SW480 (cell line): ENCODE measurements at places on chromosomes 1 and 21.

- DNase-seq: no peak
These were observed 21.6 kb upstream of the GPR137B start for GRCh38 chr1:236120721-236121153.

- DNase-seq: no peak
These were observed 2.9 kb upstream of the PIGR start for GRCh38 chr1:206949208-206949607.

- DNase-seq: no peak
These were observed 6.1 kb upstream of the ADORA1 start for GRCh38 chr1:203121186-203122015.

- DNase-seq: no peak
These were observed 45.1 kb downstream of the TRPM2 start for GRCh38 chr21:44398499-44398898.

- DNase-seq: peak; percentile 55
These were observed 7.0 kb downstream of the TCHH start for GRCh38 chr1:152107984-152108881.

DNA sequence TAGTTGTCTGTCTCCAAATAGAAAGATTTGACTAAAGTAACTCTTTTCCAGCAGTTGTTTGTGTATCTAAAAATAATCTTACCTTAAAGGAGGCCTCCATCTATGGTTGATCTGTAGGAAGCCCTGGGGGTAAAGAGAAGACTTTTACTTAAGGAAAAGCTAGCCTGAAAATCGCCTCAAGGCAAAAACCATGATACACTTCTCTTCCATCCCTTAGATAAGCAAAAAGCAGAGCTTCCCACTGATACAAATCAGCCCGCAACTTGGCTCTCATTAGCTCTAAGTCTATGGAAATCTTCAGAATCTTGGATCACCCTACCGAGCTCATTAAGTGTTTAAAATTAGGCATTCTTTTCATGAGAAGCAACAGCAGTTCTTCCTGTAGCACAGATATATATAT is 576.9 kb upstream of the PTBP2 start:
- no peak for DNase-seq

GRCh38 chr21:37231249-37231645 is 35.9 kb downstream of the VPS26C start:
- DNase-seq: no peak

DNA sequence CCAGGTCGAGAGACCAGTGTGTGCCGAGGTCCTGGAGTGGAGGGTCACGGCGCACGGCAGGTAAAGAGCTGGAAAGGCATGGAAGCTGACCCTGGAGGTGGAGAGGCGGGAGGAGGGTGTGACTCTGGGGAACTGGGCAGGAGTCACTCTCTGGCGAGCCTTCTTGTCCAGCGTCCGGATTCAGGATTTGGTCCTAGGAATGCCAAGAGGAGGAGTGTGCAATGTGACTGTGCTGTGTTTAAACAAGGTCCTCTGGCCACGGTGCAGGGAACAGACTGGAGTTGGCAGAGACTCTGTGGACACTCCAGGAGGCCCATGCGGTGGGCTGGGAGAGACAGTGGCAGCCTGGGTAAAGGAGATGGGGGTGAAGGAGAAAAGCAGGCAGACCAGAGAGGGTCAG is 64.2 kb upstream of the CASZ1 start:
- DNase-seq: no peak

- DNase-seq: no peak
These were observed 88.1 kb upstream of the HIVEP3 start for GRCh38 chr1:42006836-42007235.

GRCh38 chr1:3705341-3705950 is 46.8 kb upstream of the CCDC27 start:
- no peak for DNase-seq

DNA sequence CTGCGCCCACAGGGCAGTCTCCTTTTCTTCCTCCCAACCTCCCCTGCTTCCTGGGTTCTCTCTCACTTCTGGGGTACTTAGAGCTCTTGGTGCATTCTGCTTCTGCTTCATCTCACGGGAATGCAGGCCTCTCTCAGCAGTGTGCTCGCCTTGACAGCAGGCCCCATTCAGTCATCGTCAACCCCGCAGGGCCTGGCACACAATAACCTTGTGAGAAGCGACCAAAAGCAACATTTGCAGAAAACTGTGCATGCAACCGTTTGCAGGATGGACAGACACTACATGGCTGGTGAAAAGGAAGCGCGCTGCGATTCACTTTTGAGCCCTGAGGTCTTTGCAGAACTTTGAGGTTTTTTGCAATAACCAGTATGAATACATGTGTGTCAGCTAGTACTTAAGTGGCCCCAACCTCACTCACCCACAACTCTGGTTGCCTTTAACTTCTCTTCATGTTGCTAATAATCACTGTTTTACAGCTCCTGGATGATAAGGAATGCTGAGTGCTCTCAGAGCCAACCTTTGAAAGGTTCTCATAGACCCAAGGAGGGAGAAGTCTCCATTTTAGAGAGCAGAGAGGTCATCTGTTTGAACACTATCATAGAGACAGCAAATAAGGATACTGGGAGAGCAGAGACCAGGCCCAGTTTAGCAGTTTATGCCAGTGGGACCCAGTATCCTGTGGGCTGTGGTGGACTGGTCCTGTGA is 2.5 kb upstream of the CD160 start:
- DNase-seq: no peak

DNA sequence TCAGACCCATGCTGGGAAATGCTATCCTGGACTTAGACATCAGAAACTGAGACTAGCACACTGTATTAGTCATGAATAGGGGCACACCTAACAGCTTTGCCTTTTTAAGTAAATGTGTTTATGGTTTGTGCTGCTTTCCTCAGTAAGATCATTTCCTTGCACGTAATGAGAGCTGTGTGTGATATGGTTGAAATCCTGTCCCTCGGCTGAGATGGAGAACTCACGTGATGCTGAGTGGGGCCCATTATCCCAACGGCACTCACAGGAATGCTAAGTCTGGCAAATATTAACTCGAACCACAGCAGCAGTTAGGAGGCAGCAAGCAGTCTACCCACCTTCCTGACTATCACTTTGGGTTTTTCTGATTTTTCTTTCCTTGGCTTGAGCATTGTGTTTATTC is 38.2 kb downstream of the BCL9 start:
- peak; percentile 78 for DNase-seq

- no peak for DNase-seq
These were observed 560.2 kb downstream of the SMYD3 start for GRCh38 chr1:245946905-245947304.

DNA sequence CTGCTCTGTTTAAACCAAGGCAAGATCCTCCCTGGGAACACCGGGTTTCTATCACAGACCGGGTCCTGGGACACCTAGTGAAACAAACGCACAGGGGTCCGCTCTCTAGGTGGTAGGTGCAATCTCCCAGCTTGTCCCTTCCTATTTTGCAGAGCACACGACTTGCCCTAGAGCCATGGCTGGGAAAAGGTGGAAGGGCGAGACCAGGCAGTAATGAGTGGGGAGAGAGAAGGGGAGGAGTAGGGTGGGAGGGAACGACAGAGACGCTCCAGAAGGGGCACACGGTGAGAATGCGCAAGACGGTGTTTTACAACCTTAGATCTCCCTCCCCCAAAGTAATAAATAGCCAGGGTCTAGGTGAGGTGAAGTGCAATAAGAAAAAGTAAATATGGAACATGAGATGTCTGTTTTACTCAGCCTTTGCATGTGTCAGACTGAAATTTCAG is 9.3 kb upstream of the ARHGAP29 start:
- DNase-seq: peak; percentile 20

- no peak for DNase-seq
These were observed 1271.0 kb downstream of the BRINP3 start for GRCh38 chr1:189206617-189207016.

- peak; percentile 40 for DNase-seq
These were observed 36.5 kb downstream of the ARHGEF10L start for GRCh38 chr1:17575797-17576518.

- no peak for DNase-seq
These were observed 1.0 kb downstream of the PDXK start for GRCh38 chr21:43719748-43720538.

DNA sequence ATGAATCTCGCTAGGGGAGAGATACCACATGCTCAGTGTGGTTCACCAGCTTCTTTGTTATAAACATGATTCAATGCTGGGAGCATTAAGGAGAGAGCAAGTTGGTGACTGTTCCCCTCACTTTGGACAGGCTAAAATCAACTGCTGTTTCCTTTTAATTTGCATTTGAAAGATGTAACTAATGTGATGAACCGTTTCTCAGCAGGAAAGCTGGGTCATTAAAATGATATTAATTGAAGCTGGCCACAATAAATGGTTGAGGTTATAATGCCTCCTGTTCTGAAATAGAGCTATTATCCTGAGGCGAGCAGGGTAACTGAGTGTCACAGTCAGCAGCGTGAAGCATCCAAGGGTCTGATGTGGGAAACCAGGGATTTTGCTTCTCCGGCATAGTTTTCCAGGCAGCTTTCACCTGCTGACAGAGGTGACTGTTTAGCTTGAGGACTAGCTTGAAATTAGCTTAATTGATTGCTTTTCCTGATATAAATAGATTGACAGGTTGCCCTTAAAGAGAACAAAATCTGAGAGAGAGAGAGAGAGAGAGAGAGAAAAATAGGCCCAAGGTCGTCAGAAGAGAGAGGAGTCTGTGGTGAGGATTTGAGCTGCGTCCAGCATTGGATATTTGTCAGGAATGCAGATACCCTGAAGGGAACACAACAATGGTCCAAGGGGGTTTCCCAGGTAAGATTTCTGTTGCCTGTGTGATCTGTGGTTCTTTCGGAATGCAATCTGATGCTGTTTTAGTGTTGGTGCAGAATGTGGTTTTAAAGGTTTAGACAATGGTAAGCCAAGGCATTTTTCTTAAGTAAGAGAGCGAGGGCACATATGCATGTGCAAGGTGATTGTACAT is 209.7 kb downstream of the PATJ start:
- peak; percentile 37 for DNase-seq

DNA sequence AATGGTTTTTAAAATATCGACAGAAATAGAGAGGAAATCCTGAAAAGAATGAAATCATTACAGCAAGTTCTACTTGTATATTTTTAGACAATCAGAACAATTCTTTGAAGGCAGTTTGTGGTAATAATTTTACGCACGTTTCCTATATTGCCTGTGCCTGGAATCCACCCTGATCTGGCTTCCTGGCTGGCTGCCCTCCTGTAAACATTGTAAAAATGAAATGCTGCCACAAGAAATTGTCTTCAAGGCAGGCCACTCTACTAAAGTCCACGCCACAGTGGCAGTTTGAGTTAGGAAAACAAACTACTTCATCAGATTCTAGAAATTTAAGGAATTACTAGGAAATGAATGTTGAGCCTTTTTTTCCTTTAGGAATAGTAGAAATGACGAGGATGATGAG is 454.5 kb upstream of the NR5A2 start:
- no peak for DNase-seq

DNA sequence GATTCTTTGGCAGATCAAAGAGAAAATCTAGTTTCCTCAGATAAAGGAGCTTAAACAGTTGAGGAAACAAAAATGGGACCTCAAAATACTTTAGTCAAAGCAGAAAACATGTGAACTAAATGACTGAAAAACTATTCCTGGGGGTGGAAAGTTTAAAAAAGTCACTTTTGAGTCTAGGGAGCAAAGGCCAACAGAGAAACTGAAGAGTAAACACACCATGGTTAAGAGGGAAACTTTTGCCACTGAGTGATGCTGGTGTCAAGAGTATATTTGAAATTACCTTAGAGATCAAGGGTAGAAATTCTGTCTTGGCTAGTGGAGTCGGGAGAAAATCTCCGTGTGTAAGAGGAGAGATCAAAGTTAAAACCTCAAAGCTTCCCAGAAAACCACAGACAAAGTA is 501.2 kb upstream of the ADGRL4 start:
- no peak for DNase-seq

GRCh38 chr1:116570358-116571214 is at the start of gene CD58:
CD58 (minus strand) TSS chr1:116571026; CDS start chr1:116570972, 54 bp downstream.
- DNase-seq: peak; percentile 84

GRCh38 chr1:176144526-176144925 is 62.6 kb downstream of the COP1 start:
- DNase-seq: no peak

- DNase-seq: no peak
These were observed 152.9 kb downstream of the ACTL8 start for GRCh38 chr1:17907999-17908398.

GRCh38 chr1:186740324-186740723 is 60.1 kb upstream of the PTGS2 start:
- no peak for DNase-seq

- no peak for DNase-seq
These were observed 27.6 kb upstream of the POGK start for GRCh38 chr1:166811691-166812090.

- no peak for DNase-seq
These were observed 41.1 kb upstream of the TNFRSF1B start for GRCh38 chr1:12125422-12126355.

GRCh38 chr1:156122519-156123355 is 8.2 kb downstream of the LMNA start:
- DNase-seq: no peak

GRCh38 chr1:15014516-15014915 is 139.0 kb upstream of the TMEM51 start:
- DNase-seq: no peak

DNA sequence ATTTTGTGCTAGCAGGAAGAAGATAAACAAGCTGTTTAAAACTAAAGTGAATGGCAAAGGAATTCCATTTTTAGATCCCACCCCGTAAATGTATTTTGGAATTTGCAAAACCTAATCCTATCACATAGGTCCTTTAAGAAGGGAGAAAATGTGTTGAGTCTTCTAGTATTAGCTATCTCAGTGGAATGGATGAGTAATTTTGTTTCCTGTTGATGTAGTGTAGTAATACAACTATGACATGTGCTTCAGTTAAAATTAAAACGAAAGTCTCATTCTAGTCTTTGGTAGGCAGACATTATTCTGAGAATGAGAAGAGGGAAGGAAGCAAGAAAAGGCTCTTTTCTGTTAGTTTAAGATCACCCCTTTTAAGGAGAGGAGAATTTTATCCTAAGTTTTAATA is 265.9 kb upstream of the C1orf105 start:
- DNase-seq: no peak

DNA sequence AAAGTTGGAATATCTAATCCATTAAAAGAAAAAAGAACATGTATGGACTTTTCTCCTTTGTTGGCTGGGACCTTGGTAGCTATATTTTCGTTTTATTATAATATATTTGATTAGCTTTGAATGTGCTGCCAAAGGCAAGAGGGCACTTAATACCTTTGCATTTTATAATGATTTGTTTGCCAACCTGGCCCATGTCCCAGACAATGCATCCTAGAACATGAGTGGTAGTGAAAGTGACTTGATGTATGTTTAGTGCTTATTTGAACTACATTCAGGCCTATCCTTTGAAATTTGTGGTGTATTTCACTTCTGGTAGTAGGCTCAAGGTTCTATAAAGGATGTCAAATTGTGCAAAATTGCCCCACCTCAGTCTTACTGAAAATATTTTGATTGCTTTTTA is 25.9 kb downstream of the CACHD1 start:
- DNase-seq: no peak
